ENCODE measurements at places on chromosomes 7 and 10.

DNA sequence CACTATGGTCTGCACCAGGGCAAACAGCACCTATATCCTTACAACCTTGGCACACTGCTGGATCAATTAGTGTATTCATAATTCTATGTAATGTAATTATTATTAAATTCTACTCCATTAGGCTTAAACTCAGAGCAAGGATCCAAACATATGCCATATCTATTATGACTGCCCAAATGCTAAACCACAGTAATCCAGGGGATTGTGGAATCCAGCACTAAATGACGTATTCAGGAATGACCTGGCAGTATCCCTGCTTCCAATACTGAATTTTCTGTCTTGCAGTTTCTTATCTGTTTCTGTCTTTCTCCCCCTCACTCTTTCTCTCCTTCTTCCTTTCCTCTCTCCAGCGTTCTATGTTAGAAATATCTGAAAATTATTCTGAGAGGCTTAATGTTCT is 16.5 kb upstream of the UBE2D1 start:
- no peak for DNase-seq

DNA sequence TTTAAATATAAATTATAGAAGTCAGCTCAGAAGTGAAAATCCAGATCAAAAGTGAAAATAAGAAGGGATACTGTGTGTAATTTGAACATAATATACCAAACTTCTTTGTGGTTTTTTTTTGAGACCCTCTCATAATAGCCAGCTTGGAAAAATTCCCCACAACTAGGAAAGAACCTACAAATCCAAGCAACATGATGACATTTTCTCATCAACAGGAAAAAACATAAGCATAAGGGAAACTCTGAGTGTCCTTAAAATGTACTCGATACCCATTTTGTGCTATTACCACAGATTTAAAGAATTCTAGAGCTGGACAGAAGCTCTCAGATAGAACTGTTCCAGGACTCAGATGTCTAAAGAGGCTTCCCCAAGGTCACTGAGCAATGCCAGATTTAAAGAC is 214.8 kb upstream of the KLF14 start:
- DNase-seq: no peak

DNA sequence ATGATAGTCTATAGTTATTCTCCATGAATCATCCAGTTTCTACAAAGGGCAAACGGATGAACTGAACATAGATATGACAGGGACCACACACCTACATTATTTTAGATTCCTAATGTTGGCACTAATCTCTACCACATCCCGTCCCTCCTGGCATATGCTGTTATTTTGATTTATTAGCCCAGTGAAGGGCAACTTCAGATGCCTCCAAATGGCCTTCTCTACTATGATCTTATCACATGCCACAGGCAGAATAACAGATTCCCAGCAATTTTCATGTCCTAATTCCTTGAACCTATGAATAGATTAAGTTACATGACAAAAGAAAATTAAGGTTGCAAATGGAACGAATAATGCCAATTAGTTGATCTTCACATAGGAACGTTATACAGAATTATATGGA is 474.7 kb downstream of the ANKRD7 start:
- no peak for DNase-seq

DNA sequence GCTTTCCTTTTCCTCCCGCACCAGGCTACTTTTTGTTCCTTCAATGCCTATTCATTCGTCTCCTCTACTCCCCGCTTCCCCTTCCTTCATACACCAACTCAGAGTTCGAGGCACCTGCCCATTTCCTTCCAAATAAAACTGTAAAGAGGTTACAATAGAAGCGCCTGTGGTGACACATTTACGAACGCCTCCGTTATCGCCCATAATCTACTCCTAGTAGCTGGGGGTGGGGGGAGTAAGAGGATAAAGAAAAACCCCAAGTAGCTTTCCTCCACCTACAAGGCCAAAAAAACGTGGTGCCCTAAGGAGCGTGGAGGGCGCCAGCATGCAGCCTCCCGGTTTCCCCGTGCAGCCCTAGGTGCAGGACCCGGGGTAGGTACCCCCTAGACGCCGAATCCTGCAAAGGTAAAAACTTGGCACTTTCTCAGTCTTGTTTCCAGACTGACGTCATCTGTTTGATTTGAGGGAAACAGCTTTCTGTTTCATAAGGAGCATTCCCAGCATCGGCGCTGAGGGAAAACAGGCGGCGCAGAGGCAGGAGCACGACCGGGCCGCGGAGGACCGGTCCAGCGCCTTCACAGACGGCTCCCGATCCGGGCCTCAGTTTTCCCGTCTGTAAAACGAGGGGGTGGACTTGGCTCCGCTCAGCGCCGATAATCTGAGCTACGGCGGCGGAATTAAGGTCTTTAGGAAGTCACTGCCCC is 922 bp downstream of the PPA1 start:
- peak; percentile 66 for DNase-seq

GRCh38 chr7:51847461-51848134 is 531.0 kb upstream of the COBL start:
- DNase-seq: peak; percentile 9

DNA sequence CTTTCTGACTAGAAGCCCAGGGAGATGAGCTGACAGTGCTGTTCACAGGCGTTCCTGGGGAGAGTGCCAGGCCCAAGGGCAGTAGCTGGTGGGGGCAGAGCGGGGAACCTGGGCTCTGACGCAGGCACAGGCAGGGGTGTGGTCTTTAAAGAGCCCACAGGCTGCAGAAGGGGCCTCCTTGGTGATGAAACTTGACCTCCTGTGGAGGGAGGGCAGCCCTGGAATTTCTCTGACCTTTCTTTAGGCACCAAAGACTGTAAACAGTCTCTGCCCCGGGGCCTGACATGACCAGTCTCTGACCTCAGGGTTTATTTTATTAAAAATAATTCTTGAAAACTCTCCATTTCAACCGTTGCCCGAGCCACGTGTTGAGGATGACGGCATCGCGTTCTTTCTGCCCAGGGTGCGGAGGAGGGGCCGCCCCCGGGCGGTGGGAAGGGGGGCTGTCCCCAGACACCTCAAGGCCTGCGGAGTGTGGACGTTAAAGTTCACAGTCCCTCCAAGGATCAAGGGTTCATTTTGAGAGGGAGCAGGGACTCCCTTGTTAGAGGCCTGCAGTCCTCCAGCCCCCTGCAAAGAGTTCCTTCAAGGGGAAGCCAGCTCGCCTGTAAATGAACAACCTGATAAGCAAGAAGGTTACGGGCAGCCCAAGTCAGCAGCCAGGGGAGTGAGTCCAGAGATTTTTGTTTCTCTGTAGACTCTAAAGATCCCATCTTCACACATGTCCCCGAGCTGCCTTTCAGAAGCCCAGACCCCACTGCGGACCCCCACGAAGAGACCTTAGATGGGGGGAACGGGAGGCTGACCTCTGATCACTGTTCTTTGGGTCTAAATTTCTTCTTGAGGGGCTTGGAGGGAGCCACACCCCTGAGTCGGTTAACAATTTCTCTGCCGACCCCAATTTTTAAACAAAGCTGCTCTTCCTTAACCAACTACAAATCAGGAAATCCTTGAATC is 128.9 kb downstream of the VIPR2 start:
- no peak for DNase-seq

All from RWPE1 (cell line).